CD4-positive, alpha-beta T cell treated with Interleukin-4 for 4 hours (primary cell): ENCODE measurements at places on chromosomes 12 and 14.
A peak's percentile ranks its signal among the peaks of the same experiment; 100 is the strongest.

DNA sequence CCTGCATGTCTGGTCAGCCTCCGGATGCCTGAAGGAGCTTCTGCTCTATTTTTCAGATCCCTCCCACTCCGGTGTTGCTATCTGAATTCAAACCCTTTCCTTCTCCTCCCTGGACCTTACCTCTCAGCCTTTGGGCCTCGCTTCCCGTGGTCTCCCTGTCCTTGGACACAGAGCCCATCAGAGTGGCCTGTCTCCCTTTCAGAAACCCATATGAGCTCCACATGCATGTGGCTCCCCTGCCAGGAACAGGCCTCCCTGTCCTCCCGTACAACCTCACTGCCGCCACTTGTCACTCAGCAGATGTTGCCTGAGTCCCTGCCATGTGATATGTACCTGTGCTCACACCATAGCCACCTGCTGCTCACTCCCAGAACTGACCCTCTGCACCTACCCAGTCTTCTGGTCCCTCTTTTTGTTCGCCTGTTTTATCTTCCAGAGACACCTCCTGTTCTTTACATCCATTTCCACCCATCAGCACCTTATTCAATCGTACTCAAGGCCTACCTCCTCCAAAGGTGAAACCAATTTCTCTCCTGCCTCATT, 182.5 kb downstream of the ZFP36L1 start:
- no peak for DNase-seq

- no peak for DNase-seq
Observed at GRCh38 chr12:49624921-49625577, 1.7 kb downstream of the PRPF40B start.

DNA sequence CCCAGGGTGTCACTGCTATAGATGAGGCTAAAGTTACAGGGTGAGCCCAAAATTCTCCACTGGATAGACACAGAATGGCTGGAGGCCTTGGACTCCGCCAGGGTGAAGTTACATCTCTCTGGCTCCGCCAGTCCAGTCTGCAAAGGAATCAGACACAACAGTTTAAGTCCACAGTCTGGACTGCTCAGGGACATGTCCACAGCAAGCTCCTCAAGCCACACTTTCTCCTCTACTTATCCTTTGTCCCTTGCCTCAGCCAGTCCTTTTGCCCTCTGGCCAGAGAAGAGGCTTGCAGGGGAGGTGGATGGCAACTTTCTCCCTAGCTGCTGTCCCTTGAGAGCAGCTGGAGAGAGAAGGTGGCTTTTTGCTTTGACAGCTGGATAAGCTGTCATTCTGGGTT, 28.0 kb downstream of the PTPRB start:
- no peak for DNase-seq

DNA sequence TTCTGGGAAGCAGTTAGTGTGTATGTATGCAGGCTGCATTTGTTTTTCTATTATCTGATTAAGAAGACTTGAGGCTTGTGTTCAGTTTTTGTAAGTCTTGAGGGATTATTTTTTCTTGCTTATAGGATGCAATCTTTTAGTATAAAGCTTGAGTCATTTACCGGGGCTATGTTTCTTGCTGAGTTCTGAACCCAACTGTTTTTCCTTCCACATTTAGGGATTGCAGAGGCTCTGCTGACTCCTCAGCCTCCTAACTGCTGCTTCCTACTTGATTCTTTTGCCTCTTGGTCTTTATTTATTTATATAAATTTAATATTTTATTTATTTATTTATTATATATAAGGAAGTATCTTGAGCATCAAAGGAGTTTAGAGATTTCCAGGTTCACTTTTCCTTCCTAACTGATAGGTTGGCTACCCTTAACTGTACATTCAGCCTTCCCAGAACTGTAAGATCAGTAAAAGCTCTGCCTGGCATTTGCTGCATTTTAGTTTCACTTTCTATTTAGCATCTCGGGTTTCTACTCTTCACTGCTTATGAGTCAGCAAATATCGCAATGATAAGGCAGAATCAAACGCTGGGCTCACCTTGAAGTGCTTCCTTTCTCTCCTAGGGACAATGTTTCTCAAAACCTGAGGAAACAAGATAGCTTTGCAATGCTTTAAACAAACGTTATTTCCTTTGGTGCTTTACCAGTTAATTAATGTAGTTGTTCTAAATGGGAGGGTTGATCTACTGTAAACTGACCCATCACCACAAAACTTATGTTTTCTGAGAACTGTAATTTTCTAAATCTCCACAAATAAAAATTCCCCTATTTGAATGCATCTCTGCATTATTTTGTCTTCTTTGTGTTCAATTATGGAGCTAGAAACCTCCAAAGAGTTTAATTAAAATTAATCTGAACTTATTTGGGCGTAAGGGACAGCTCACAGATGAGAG, 1183.7 kb upstream of the TMEM132C start:
- DNase-seq, result peak; percentile 57
